ENCODE measurements at places on chromosomes 1 and 21.
A peak's percentile ranks its signal among the peaks of the same experiment; 100 is the strongest.

DNA sequence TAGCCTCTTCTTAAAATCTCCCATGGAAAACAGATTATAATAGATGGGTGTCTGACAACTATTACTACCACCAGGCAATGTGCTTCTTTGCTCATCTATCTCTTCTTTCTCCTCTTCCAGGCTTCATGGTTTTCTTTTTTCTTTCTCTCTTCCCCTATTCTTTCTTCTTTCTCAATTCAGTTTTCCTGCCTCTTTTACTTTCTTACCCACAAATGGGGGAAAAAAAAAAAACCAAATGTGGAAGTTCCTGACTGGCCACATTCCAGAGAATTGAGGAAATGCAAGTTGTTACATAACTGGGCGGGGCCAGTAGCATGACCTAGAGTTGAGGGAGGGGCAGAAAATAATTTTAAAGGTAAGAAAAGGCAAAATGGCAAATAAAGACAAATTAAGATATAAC, 10.9 kb upstream of the SMG7 start:
- H3K4me1 ChIP-seq, result no peaks in the 10 kb centered on the region
- H3K27me3 ChIP-seq, result no peaks in the 10 kb centered on the region
- no peak for DNase-seq
- no peak overlapping the region for H3K4me3 ChIP-seq

DNA sequence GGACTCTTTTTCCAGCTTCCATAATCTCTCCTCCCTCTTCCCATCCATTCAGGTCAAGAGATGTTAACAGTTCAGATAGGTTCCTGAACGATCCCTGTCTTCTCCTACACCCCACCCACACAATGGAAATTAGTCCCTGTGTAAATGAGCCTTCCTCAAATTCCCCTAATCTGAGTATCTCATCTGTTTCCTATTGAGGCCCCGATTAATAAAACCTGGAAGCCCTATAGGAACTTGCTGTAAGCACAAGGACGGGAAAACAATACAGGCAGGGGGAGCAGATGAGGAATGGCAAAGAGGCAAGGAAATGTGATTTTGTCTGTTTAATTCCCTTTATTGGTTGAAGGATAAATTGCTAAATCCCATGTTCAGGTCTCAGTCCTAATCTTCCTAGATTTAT, 7.1 kb upstream of the GPX7 start:
- H3K27ac ChIP-seq, result no peak overlapping the region
- H3K4me1 ChIP-seq, result no peaks in the 10 kb centered on the region
- peaks cover 4% of the 10 kb centered on the region for H3K27me3 ChIP-seq
- no peak for DNase-seq

DNA sequence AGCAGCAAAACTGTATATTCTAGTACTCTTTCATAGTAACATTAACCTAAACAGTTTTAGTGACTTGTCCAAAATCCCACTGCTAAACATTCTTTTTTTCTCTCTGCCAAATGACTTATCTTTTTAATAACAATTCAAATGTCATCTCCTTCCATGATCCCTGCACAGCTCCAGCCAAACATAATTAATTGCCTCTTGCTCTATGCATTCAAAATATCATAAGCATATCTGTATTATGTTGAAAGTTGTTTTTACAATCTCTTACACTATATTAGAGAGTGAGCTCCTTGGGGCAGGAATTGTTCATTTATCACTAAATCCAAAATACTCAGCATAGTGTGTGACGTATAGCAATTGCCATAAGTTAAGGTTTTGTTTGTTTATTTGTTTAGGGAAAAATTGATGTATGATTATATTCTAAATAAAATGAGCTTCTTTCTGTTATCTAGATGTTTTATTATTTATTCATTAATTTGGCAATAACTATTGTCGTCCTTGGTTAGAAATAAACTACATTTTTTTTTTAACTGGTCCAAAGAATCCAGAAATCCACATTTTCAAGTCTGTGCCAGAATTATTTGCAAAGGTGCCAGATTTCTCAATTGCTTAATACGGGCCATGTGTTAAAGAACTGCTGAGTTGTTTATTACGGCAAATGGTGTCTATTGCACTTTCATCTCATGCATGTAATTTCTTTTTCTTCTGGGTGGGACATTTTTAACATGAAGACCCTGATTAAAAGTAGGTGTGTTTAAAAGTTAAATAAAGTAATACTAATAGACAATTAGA, 577.2 kb upstream of the ZRANB2 start:
- H3K36me3 ChIP-seq, result no peaks in the 10 kb centered on the region
- no peaks in the 10 kb centered on the region for H3K27me3 ChIP-seq
- no peak overlapping the region for H3K27ac ChIP-seq
- H3K4me3 ChIP-seq, result no peak overlapping the region

DNA sequence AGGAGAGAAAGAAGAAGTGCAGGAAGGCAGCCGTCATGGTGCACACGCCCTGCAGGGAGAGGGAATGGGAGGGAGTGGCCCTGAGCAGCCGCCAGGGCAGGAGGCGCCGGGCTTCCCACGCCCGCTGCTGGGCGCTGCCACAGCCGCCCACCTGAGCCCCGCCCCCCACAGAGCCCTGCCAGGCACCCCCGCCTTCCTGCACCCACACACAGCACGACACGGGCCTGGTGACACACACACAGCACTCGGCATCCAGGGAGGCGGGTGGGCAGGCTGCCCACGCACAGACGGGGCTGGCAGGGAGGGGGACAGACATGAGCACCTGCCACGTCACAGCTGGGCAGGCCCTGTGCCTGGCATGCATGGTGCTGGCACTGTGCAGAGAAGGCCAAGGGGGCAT, 27.5 kb downstream of the ADGRB2 start:
- H3K36me3 ChIP-seq, result no peaks in the 10 kb centered on the region
- no peaks in the 10 kb centered on the region for H3K27me3 ChIP-seq
- DNase-seq, result no peak
- no peak overlapping the region for H3K27ac ChIP-seq

- H3K4me3 ChIP-seq, result no peak overlapping the region
- no peaks in the 10 kb centered on the region for H3K36me3 ChIP-seq
- H3K27ac ChIP-seq, result no peak overlapping the region
- H3K4me1 ChIP-seq, result no peaks in the 10 kb centered on the region
- peaks cover 11% of the 10 kb centered on the region for H3K27me3 ChIP-seq
- no peak for DNase-seq
These were observed 5.3 kb upstream of the GPR88 start for GRCh38 chr1:100532645-100533044.

GRCh38 chr1:206723805-206724472, 39.2 kb downstream of the MAPKAPK2 start:
- H3K36me3 ChIP-seq, result no peaks in the 10 kb centered on the region
- H3K4me1 ChIP-seq, result peaks cover 68% of the 10 kb centered on the region
- no peaks in the 10 kb centered on the region for H3K27me3 ChIP-seq
- peak overlapping the region; percentile 68 for H3K27ac ChIP-seq
- H3K4me3 ChIP-seq, result no peak overlapping the region

GRCh38 chr1:183073320-183073719, 50.1 kb downstream of the LAMC1 start:
- no peaks in the 10 kb centered on the region for H3K27me3 ChIP-seq
- peaks cover 97% of the 10 kb centered on the region for H3K4me1 ChIP-seq
- H3K27ac ChIP-seq, result peak overlapping the region; percentile 63
- H3K4me3 ChIP-seq, result no peak overlapping the region

DNA sequence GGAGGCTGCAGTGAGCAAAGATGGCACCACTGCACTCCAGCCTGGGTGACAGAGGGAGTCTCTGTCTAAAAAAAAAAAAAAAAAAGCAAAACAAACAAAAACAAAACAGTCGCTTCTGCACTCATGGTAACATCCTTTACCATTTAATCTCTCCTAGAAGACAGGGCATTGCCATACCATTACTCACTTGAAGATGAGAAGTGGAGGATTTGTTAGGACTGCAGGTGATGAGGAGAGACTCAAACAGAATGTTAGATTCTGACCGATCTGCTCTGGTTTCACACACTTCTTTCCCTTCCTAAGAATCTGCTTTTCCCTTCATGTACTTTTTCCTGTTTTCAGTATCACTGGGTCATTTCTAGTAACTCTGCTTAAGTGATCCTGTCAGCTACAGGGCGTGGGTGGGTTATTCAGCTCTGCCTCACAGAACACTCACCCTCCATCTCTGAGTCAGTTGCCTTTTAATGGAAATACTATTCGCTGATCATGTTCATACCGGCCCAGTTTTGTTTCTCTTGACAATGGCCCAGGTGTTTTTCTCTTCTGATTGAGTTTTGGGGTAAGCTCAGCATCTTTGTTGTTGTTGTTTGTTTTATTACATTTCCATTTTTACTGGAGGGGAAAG, 148.0 kb upstream of the ERG start:
- DNase-seq, result no peak
- no peaks in the 10 kb centered on the region for H3K36me3 ChIP-seq
- no peaks in the 10 kb centered on the region for H3K4me1 ChIP-seq
- H3K27ac ChIP-seq, result no peak overlapping the region

GRCh38 chr1:158150523-158150922, 30.2 kb upstream of the CD1D start:
- no peaks in the 10 kb centered on the region for H3K36me3 ChIP-seq
- H3K4me1 ChIP-seq, result no peaks in the 10 kb centered on the region
- DNase-seq, result no peak
- H3K27ac ChIP-seq, result peak overlapping the region; percentile 53
